ENCODE measurements at places on chromosomes 2 and 18. TPM values are rescaled to one million over a fixed set of nuclear protein-coding genes. Genes with fewer than 3 reads are reported as not detected.

Gene SMYD5
- total RNA-seq = 27.9 TPM

Gene MOGAT1
- total RNA-seq = not detected

Gene ST6GAL2
- 0.11 TPM for total RNA-seq

Gene INO80D
- 7.2 TPM for total RNA-seq

Gene RESP18
- not detected for total RNA-seq

Gene ITGA6
- total RNA-seq = 263 TPM

Gene CRYGD
- total RNA-seq = not detected

Gene TEX44
- not detected for total RNA-seq

Gene CIB4
- not detected for total RNA-seq

Gene DLX1
- not detected for total RNA-seq

Gene FBXO48
- 0.66 TPM for total RNA-seq

Gene CENPA
- total RNA-seq = 7.7 TPM

Gene RMDN2
- 3.7 TPM for total RNA-seq

Gene DSEL
- total RNA-seq = 69.8 TPM

Gene FHL2
- 148 TPM for total RNA-seq

Gene SCN9A
- total RNA-seq = 43.0 TPM

Gene CABYR
- 7.2 TPM for total RNA-seq

Gene NPAS2
- total RNA-seq = 14.4 TPM

Gene FEV
- not detected for total RNA-seq

Gene SLC9A2
- not detected for total RNA-seq

Gene CNDP1
- total RNA-seq = not detected

Gene PJVK
- total RNA-seq = 2.2 TPM

Gene CYS1
- total RNA-seq = 1.5 TPM

Gene CEBPZ
- 59.6 TPM for total RNA-seq

Gene XDH
- total RNA-seq = under 0.01 TPM

Gene PAX8
- total RNA-seq = 0.12 TPM

Gene IL1R2
- not detected for total RNA-seq

Gene UGT1A1
- not detected for total RNA-seq

Gene CYTIP
- not detected for total RNA-seq

Gene SIGLEC15
- total RNA-seq = 1.2 TPM

Gene CPS1
- 21.2 TPM for total RNA-seq

Gene DOK6
- total RNA-seq = 1.2 TPM

Gene PPIL3
- total RNA-seq = 26.8 TPM

Gene MRO
- 0.12 TPM for total RNA-seq

All from uterine smooth muscle cell (primary cell).